ENCODE measurements at places on chromosomes 11 and 22.
A peak's percentile ranks its signal among the peaks of the same experiment; 100 is the strongest.

DNA sequence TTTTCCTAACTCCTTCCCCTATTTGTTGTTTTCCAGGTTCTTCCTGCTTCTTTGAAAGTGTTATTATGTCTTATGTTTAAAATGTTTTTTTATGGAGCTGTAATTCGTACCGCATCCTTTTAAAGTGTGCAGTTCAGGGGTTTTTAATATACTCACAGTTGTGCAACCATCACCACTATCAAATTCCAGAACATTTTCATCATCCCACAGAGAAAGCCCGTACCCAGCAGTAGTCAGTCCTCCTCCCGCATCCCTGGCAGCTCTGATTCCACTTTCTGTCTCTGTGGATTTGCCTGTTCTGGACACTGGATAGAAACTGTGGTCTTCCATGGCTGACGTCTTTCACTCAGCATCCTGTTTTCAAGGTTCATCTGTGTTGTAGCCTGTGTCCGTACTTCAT is 73.7 kb downstream of the JAM3 start:
- no peaks in the 10 kb centered on the region for H3K27me3 ChIP-seq
- H3K36me3 ChIP-seq, result peaks cover 35% of the 10 kb centered on the region
- no peak overlapping the region for H3K4me3 ChIP-seq
- H3K4me1 ChIP-seq, result no peaks in the 10 kb centered on the region
- no peak overlapping the region for H3K27ac ChIP-seq
- DNase-seq, result no peak

DNA sequence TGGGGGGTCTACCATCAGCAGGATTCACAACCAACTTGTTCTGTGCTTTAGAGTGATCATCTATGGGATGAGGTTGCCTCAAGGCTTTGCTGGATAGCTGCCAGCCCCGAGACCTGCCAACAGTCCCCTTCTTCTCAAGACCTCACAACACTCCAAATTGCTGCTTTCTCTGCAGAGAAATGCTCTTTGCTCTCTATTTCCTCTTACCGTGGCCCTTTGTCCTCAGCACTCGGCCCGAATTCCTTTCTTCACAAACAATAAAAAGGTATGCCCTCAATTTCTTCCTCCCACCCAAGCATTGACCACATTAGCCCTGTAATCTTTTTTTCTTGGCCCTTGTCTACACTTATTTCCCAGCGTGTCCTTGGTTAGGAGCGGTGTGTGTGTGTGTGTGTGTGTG is 147.4 kb upstream of the SNX19 start:
- no peak for DNase-seq
- H3K27ac ChIP-seq, result no peak overlapping the region
- no peaks in the 10 kb centered on the region for H3K36me3 ChIP-seq
- H3K27me3 ChIP-seq, result peaks cover 26% of the 10 kb centered on the region
- H3K4me1 ChIP-seq, result peaks cover 5% of the 10 kb centered on the region

- no peak for DNase-seq
- no peaks in the 10 kb centered on the region for H3K36me3 ChIP-seq
- no peaks in the 10 kb centered on the region for H3K27me3 ChIP-seq
- H3K4me3 ChIP-seq, result no peak overlapping the region
Measured at GRCh38 chr11:42972741-42973140, 339.1 kb upstream of the API5 start.

- H3K27ac ChIP-seq, result no peak overlapping the region
- H3K4me1 ChIP-seq, result peaks cover 1% of the 10 kb centered on the region
- no peak overlapping the region for H3K4me3 ChIP-seq
- H3K27me3 ChIP-seq, result peaks cover 17% of the 10 kb centered on the region
- no peak for DNase-seq
- H3K36me3 ChIP-seq, result no peaks in the 10 kb centered on the region
Measured at GRCh38 chr11:32870676-32871075, 21.9 kb upstream of the QSER1 start.

DNA sequence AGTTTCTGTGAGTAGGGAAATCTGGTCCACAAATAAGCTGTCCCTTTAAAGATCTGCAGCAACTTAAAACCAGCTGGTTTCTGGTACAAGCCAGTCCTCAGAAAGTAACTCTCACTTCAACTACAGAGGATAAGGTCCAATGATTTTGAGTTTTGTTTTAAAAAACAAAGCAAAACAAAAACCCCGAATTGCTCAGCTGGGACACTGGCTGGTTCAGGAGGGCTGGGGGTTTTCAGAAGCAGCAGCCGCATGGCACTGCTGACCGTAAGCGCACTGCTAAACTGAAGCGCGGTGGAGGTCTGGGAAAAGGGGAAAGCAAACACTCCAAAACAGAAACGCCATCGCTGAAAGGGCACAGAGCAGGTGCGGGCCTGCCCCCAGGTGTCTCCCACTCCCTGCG is 59.7 kb downstream of the MICAL3 start:
- no peaks in the 10 kb centered on the region for H3K27me3 ChIP-seq
- no peak overlapping the region for H3K27ac ChIP-seq
- no peak for DNase-seq
- H3K4me1 ChIP-seq, result peaks cover 10% of the 10 kb centered on the region

GRCh38 chr11:68354148-68354872 is 41.9 kb downstream of the LRP5 start:
- H3K27ac ChIP-seq, result no peak overlapping the region
- no peaks in the 10 kb centered on the region for H3K27me3 ChIP-seq
- H3K4me1 ChIP-seq, result no peaks in the 10 kb centered on the region

GRCh38 chr11:9512370-9513019 is 51.7 kb downstream of the ZNF143 start:
- peaks cover 36% of the 10 kb centered on the region for H3K36me3 ChIP-seq
- H3K4me3 ChIP-seq, result no peak overlapping the region
- peak overlapping the region; percentile 59 for H3K27ac ChIP-seq
- H3K27me3 ChIP-seq, result no peaks in the 10 kb centered on the region
- no peak for DNase-seq
- H3K4me1 ChIP-seq, result peaks cover 56% of the 10 kb centered on the region

DNA sequence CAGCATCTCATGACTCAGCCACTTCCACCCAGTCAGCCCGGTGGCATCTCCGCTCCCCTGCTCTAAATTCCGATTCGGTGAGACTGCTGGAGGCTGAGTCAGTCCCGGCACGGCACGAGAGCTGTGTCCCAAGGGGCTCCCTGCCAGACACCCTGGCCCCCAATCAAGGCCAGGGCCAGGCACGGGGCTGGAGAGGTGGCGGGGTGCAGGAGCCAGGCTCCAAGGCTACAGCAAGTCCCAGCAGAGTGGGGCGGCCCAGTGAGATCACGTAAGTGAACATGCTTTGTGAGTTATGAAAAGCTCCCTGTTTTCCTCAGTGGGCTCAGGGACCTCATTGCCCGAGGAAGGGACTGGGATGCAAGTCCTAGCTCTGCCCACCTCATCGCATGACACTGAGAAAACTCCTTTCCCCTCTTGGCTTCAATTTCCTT is 3.0 kb downstream of the C11orf68 start:
- H3K4me1 ChIP-seq, result peaks cover 6% of the 10 kb centered on the region
- H3K36me3 ChIP-seq, result no peaks in the 10 kb centered on the region
- no peak overlapping the region for H3K4me3 ChIP-seq
- H3K27ac ChIP-seq, result no peak overlapping the region

GRCh38 chr11:18312663-18313420 is 9.1 kb downstream of the HPS5 start:
- no peak overlapping the region for H3K27ac ChIP-seq
- no peak overlapping the region for H3K4me3 ChIP-seq
- DNase-seq, result no peak
- H3K4me1 ChIP-seq, result no peaks in the 10 kb centered on the region
- peaks cover 7% of the 10 kb centered on the region for H3K36me3 ChIP-seq
- H3K27me3 ChIP-seq, result no peaks in the 10 kb centered on the region

- DNase-seq, result no peak
- H3K4me1 ChIP-seq, result peaks cover 7% of the 10 kb centered on the region
- H3K4me3 ChIP-seq, result peak overlapping the region; percentile 84
- H3K36me3 ChIP-seq, result peaks cover 13% of the 10 kb centered on the region
- peak overlapping the region; percentile 87 for H3K27ac ChIP-seq
Measured at GRCh38 chr11:2137202-2138067, 1.8 kb downstream of the IGF2 start.

DNA sequence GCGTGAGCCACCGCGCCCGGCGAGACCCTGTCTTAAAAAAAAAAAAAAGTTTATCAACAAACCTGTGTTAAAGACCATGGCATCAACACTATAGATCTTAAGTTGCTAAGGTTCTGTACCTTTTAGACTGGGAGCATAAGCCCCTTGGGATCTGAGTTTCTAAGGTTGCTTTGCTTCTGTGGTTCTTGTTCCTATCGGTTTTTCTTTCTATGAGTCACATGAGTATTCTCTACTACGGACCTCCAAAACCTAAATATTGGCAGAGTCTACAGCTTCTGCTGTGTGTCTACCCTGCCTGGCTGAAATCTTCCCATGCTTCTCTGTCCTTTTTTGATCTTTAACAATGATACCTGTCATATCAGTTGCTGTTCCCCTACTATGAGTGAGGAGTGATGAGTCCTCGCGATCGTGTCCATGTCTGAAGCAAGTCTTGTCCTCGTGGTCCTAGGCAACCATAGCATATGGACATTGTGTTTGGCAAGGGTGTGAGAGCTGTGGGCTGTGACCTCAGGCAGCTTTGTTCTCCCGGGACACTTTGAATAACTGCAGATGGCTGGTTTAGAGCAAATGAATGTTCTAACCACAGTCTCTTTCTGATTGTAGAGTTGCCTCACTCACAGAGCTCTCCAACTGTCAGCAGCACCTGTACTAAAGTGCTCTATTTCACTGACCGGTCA is 9.0 kb upstream of the DLAT start:
- peaks cover 29% of the 10 kb centered on the region for H3K27me3 ChIP-seq
- peaks cover 35% of the 10 kb centered on the region for H3K4me1 ChIP-seq
- peak overlapping the region; percentile 75 for H3K27ac ChIP-seq
- H3K4me3 ChIP-seq, result no peak overlapping the region
- H3K36me3 ChIP-seq, result peaks cover 22% of the 10 kb centered on the region
- DNase-seq, result no peak

DNA sequence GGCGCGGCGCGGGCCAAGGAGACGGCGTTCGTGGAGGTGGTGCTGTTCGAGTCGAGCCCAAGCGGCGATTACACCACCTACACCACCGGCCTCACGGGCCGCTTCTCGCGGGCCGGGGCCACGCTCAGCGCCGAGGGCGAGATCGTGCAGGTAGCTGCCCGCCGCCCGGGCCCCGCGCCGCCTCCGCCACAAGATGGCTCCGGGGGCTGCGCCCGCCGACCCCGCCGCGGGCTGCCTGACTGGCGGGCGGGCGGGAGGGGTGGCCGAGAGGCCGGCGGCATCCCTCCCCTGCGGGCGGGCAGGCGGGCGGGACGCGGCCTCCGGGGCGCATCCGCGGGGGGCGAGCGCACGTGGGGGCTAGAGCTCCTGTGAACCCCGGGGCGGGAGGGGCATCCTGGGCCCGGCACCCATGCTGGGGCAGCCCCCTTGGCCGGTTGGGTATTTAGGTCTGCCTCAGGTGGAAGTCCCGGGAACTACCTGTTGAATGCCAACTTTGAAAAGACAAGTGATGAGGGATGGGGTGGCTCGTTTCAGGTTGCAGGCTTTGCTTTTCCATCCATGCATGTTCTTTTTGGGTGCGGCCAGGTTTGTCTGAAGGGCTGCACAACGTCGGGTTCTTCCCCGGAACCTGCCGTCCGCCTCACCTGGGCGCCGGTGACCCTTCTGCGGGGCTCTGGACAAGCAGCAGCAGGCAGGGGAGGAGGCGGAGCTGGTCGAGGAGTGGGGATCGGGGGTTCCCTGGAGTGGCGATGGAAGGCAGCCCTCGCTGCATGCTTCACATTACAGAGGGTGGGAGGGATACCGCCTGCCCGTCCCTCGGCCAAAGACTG is 760 bp downstream of the ZNRF3 start:
- peak; percentile 38 for DNase-seq
- peaks cover 42% of the 10 kb centered on the region for H3K27me3 ChIP-seq
- H3K36me3 ChIP-seq, result no peaks in the 10 kb centered on the region
- peak overlapping the region; percentile 69 for H3K27ac ChIP-seq

DNA sequence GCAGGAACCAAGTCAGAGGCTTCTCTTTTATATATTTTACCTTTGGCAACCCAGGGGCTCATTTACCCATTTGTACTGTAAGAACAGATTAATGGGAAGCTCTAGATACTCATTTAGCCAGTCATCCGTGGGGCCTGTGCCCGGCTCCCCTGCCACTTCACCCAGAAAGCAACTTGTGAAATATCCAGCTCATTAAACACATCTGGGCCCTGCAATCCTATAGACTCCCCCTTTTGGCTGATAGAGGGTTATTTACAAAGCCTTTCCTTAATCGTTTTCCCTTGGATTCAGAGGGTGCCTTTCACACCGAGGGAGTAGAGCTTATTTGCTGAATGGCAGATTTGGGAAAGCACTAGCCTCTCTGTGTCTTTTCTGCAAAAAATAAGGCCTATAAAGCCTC is 118.7 kb upstream of the SORL1-AS1 start:
- peaks cover 19% of the 10 kb centered on the region for H3K36me3 ChIP-seq
- H3K4me1 ChIP-seq, result peaks cover 17% of the 10 kb centered on the region
- H3K27me3 ChIP-seq, result no peaks in the 10 kb centered on the region
- no peak for DNase-seq
- H3K4me3 ChIP-seq, result no peak overlapping the region

DNA sequence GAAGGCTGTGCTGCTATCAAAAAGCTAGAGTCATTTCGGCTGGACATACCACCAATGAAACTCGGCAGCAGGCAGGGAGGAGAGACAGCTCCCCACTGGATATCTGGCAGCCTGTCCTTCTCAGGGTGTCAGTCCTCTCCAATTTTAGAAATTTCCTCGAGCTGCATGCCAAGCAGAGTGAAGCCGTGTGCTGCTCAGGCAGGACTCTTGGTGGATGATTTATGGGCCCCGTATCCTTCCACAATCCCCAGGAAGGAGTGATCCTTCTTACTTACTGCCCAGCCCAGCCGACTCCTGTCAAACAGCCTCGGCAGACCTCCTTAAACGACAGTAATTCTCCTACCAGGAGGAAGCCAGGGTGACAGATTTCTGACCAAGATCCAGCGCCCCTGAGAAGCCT is 410.4 kb downstream of the TENM4 start:
- DNase-seq, result no peak
- H3K4me1 ChIP-seq, result peaks cover 21% of the 10 kb centered on the region
- no peak overlapping the region for H3K27ac ChIP-seq
- no peaks in the 10 kb centered on the region for H3K36me3 ChIP-seq
- H3K4me3 ChIP-seq, result no peak overlapping the region
- peaks cover 4% of the 10 kb centered on the region for H3K27me3 ChIP-seq

DNA sequence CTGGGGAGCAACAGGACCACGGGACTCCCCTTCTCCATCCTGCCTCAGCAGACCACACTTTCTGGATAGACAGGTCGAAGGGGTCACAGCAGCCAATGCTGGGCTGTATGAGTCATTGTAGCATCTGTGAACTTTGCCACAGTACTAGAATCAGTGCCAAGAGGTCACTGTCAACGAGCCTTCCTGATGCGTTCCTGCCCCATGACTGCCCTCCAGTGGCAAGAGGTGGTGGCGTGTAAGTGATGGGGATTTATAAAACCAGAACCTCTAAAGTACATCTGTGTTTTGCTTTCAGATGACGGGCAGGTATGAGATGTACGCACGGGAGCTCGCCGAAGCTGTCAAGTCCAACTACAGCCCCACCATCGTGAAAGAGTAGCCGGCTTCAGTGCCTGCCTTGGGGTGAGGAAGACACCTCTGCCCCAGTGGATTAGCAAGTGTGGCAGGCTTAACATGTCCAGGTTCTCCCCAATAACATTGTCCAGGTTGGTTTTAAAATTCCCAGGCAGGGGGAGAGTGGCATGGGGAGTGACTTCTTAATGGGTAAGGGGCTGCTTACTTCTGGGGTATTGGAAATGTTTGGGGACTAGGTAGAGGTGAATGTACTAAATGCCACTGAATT is 29.4 kb downstream of the GUCD1 start:
- peaks cover 1% of the 10 kb centered on the region for H3K27me3 ChIP-seq
- H3K4me3 ChIP-seq, result no peak overlapping the region
- peak; percentile 65 for DNase-seq
- H3K4me1 ChIP-seq, result peaks cover 6% of the 10 kb centered on the region

Data from progenitor cell of endocrine pancreas (in vitro differentiated cells).